ENCODE measurements at places on chromosomes 7 and 10. TPM values are rescaled to one million over a fixed set of nuclear protein-coding genes. Genes with fewer than 3 reads are reported as not detected.

- DNase-seq = no peak
Measured at GRCh38 chr10:124480860-124481259, 19.2 kb downstream of the LHPP start.

DNA sequence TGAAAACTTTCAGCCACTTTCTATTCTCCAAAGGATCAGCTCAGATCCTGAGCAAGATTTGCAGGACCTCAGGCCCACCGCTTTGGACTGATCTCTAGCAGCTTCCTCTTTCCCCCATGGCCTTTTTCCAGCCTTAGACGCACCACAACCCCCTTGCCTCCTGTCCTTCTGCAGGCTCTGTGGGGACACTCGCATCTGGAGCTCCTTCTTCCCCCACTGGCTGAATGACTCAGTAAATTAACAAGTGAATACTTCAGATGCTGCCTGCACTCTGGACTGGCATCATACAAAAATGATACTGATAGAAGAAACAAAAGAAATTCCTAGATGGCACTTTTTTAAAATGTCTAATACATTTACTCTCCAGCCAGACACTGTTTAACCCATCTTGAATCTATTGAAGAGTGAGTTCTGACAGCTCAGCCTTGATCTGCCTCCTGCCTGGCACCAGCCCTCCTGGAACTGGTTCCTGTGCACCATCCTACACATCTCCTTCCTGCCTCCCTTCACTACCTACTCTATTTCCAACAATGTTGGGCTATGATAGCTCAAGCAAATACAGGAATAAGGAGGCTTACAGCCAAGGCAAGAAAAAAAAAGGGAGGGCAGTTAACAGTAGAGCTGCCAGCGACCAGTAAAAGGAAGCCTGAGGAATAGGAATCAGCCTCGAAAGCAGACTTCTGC, 3.3 kb downstream of the FRMPD2 start:
- DNase-seq = no peak

GRCh38 chr10:129955601-129956285, 8.3 kb downstream of the EBF3 start:
- no peak for DNase-seq

DNA sequence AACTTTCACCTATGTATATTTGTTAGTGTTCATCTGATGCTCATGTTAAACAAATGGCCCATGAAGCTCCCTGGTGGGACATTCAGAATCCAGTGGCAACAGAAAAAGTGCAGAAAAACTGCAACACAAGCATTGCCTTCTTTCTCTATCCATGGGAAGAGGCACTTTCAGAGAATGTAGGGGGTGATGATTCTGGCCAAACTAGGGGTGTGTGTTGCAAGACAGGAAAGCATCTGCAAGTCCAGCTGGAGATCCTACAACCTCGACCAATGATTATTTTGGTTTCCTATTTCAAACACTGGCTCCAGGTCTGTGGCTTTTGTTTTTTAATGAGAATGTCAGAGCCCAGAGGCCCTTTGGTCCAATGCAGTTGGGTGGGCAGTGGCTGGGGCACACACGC, 198.7 kb downstream of the CXCL12 start:
- DNase-seq = no peak

- no peak for DNase-seq
Measured at GRCh38 chr10:104084482-104085142, 1.1 kb downstream of the COL17A1 start.

DNA sequence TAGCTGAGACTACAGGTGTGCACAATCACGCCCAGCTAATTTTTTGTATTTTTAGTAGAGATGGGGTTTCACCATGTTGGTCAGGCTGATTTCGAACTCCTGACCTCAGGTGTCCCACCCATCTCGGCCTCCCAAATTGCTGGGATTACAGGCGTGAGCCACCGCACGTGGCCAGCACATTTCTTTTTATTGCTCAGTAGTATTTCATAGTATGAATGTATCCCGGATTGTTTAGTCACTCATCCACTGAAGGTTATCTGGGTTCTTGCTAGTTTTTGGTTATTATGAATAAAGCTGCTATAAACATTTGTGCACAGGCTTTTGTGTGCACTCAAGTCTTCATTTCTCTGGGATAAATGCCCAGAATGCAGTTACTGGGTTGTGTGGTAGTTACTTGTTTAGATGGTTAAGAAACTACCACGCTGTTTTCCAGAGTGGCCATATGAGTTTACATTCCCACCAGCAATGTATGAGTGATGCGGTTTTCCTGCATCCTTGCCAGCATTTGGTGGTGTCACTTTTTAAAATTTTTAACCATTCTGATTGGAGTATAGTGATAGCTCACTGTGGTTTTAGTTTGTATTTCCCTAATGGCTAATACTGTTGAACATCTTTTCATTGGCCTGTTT, 275.8 kb upstream of the LYZL1 start:
- no peak for DNase-seq

DNA sequence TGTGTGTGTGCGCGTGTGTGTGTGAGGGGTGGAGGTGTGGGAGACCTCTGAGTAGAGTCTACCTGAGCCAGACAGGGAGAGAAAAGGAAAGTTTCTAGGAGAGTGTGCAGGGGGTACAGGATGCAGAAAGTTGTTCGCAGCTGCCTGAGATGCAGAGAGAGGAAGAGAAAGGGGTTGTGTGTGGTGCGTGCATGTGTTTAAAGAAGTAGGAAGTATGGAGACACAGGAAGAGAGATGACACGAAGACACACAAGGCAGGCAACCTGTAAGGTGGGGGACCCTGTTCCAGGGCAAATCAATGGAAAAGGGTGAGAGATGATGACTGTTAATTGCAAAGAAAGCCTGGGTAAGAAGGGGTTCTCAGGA, 52.2 kb downstream of the C10orf105 start:
- DNase-seq = no peak

DNA sequence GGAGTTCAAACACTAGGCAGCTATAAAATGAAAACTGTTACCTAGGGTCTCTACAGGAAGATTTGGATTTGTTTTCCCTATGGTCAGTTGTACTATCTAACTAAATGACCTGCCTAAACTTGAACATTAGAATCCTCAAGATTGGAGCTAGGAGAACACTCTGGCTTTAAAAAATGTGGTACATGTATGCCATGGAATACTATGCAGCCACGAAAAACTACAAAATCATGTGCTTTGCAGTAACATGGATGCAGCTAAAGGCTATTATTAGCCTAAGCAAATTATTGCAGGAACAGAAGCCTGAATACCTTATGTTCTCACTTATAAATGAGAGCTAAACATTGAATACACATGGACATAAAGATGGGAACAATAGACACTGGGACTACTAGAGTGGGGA, 87.1 kb upstream of the MAGI2 start:
- DNase-seq = no peak

GRCh38 chr7:142176901-142177300, 65.4 kb downstream of the MGAM2 start:
- DNase-seq = no peak

DNA sequence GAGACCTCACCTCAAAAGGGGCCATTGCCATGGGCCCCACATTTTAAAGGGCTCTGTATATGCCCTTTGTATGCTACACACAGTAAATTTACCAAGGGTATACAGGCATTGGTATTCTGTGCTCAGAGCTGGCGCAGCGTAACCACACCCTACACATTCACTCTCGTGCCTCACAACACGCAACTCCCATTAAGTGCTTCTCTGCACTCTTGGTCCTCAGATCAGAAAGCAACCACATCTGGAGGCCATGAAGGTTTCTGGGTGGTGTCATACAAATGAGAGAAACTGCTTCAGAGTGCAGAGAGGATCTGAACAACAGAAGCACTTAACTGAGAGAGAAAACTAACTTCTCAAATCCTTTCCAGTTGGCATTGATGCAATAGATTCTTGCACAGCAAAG, 9.4 kb upstream of the CACUL1 start:
- no peak for DNase-seq

GRCh38 chr7:43646603-43647338, 63.9 kb downstream of the STK17A start:
- DNase-seq = no peak

- DNase-seq = no peak
Measured at GRCh38 chr7:111982133-111982532, 224.1 kb downstream of the DOCK4 start.

- no peak for DNase-seq
Measured at GRCh38 chr10:113438652-113439051, 114.2 kb upstream of the HABP2 start.

DNA sequence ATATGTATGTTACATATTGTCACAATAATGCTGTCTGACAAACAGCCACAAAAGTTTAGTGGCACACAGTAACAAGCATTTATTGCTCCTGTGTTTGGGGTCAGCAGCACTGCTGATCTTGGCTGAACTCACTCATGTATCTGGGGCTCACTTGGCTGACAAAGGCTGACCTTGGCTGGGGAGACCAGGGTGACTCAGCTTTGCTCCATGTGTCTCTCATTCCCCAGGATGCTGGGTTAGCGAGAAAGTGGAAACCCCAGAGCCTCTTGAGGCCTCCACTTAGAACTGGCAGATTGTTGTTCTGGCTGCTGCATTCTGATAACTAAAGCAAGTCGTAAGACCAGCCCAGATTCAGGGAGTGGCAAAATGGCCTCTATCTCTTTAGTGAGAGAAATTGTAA, 217.3 kb upstream of the HABP2 start:
- DNase-seq = no peak

DNA sequence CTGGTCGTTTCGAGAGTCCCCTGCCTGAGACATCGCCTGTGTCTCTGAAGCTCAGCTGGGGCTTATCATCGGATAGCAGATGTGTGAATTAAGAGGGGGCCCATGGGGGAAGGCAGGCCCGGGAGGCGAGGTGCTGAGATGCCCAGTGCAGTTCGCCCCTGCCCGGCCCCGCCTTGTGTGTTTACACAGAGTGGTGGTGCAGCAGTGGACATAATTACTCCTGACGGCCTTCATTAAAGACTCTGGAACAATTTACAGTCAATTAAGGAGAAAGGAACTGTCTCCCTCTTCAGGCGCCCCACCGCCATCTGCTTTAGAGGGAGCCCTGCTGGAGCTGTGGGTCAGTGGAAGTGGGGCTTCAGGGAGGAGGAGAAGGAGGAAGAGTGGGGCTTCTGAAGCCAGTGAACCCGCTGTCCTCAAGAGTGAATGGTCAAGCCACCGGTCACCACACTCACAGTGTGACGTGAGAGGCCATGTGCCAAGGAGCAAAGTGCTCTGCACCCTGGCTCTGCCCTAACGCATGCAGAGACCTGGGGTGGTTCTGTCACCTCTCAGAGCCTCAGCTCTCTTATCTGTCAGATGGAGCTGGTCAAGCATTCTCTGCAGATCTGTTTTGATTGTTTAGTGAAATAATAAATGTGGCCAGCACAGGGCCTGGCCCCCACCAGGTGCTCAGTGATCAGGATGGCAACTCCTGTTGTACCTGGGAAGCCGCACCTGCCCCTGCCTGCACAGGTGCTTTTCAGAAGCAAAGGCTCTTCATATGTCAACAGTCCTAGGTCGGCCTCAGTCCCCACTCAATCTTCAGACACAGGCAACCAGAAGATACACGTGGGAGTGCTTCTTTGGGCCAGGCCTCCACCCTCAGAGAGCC, 65.6 kb downstream of the CDH23 start:
- DNase-seq = no peak

DNA sequence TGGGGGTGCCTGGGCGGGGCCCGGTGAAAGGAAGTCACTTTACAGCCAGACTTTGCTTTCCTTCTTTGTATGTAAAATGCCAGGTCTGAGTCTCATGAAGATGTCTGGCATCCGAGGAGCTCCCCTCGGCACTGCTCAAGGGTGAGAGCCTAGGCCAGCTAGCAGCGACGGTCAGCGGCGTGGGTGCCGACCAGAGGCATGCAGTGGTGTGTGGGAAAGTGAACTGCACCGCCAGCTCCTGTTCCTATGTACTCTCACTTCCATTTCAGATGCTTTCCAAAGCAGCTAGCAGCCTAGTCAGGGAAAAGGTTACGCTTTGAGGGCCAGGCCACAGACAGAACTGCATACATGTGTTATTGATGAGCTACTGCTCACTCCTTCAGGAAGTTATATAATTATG, 172.8 kb downstream of the ZMYND11 start:
- DNase-seq = no peak

GRCh38 chr10:50341987-50342386, 90.7 kb upstream of the ASAH2 start:
- DNase-seq = no peak

GRCh38 chr10:35641676-35642034, 441 bp downstream of the FZD8 start:
- DNase-seq = no peak

DNA sequence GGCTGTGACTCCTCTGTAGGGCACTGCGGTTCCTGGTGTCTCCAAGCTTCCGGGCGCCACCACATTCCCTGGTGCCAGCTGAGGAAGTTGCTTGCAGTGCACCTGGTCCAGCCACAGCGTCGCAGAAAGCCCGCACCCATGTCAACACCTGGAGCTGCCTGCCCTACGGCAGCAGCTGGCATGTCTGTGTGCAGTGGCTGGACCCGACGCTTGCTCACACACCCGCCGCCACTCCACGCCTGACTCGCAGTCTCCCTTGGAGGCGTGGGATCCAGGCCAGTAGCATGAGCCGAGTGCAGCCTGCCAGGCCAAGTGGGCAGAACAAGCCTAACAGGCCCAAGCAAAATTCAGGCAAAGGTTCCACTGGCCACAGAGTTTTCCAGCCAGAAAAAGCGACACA, 118.1 kb upstream of the PHF14 start:
- DNase-seq = no peak

GRCh38 chr7:116588225-116588624, 63.4 kb downstream of the CAV1 start:
- no peak for DNase-seq

DNA sequence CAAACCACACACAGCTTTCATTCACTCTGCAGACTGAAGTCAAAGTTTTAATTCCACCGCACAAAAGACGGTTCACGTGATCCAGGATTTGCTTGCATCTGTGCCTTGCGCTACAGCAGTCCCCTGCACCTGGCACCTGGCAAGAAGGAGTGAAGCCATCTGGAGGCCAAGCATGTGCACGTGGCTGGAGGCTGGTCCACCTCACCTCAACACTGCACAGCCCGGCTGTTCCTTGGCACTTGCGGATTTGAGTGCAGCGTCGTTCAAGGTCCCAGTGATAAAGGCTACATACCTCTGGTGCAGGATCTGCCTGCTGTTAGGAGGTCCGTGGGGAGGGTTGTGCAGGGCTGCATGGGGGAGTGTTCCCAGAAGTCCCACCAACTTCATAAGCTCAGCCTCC, 248.5 kb upstream of the GRB10 start:
- no peak for DNase-seq

- DNase-seq = no peak
Measured at GRCh38 chr10:79150444-79150754, 81.6 kb downstream of the ZMIZ1 start.

DNA sequence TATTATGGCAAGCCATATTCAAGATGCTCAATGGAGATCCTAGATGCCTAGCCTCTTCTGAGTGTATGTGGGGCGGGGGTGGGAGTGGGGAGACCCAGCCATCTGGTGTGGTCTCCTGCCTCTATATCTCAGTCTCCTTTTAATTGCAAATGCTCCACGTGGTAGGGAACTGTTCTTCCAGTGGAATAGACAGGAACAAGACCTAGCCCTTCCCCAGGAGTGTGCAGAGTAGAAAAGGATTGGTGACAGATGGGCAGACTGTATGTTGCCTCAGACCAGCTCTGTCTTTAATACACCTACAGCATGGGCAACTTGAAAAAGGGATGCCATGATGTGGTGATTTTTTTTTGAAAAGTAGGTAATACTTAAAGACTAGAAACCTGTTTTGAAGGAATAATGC, 12.6 kb downstream of the CYP3A5 start:
- DNase-seq = no peak

GRCh38 chr10:34433241-34434076, 381.6 kb downstream of the PARD3 start:
- no peak for DNase-seq

Gene ZSCAN25
- 23.1 TPM for total RNA-seq

Gene GNAI1
- 53.6 TPM for total RNA-seq

Gene PRPS1L1
- total RNA-seq = not detected

Gene SLC29A3
- 22.4 TPM for total RNA-seq

Gene GIGYF1
- 44.9 TPM for total RNA-seq

All from ureter (tissue), 1 donor.